Suppressor macrophage (primary cell): ENCODE measurements at places on chromosomes 12 and 14.

- DNase-seq, result peak; percentile 31
Observed at GRCh38 chr12:66453844-66454243, 151.6 kb downstream of the HELB start.

DNA sequence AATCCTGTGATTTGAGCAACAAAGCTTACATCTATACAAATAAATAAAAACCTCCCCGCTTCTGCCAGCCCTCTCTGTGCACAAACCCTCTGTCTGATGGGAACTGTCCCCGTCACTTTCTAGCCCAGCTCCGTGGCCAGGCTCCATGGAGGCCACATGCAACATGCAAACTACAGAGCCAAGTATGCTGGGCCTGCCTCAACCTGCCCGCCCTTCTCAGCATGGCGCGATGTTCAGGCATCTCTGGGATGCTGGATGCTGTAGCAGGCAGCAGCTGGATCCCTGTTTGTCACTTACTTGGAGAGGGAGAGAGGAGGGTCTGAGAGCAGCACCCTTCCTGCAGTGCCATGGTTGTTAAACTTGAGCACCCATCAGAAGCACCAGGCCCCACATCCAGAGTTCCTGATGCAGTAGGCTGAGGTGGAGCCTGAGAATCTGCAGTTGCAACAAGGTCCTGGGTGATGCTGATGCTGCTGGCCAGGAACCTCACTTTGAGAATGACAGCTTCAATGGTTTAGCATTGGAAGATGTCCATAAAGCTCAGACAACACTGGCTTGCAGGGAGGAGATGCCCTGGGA is 32.4 kb downstream of the CLMN start:
- no peak for DNase-seq

DNA sequence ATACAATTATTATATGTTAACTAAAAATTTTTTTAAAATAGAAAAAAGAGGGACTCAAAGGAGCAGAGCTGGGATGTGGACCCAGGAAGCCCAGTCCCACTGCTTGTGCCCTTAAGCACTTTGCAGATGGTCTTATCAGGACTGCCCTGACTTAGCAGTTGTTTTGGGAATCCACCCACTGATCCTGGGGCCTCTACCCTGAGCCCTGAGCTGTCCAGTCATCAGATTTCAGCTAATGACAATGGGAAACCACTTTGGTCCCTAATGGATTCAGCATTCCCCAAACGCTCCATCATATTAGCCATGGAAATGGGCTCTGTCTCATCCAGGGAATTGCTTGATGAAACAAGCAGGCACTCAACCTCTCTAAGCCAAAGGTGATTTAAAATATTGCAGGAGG is 22.5 kb upstream of the WSCD2 start:
- no peak for DNase-seq

DNA sequence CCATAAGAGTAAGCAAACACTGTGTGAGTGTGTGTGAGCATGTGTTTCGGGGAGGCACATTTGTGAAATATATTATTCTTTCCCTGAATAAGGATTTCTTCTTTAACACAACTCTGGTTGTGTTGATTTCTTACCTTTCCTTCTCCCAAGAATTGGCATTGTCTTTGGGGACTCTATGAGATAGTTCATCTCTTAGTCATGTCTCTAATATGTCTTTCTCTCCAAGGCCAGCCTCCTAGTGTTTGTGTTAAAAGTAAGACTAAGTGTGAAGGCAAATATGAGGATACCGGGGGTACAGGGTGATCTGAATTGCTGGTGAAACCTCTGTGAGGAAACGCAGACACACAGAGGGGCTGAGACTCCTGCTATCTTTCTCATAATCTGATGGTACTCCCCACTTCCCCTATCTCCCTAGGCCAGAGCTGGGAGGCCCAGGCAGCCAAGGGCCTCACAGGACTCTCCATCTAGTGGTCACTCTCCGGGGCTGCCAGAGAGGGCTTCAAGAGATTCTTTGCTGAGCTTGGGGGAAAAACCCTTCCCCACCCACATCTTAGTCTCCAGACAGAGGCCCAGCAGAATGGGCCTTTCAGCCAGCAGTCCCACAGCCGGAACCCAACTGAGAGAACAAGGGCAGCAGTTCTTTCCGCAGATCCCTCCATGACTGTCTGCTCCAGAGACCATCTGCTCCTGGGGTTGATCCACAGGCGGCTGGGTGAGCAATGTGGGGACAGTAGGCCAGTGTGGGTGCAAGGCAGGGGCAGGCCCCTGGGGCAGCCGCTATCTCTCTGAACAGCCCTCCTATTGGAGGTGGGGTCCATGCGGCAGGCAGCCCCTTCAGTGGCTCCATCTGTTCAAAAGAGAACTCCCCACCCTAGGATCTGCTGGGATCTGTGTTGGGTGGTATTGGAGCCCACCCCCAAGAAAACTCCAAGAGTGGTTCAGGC is 5.8 kb upstream of the HOXC12 start:
- DNase-seq, result peak; percentile 23

DNA sequence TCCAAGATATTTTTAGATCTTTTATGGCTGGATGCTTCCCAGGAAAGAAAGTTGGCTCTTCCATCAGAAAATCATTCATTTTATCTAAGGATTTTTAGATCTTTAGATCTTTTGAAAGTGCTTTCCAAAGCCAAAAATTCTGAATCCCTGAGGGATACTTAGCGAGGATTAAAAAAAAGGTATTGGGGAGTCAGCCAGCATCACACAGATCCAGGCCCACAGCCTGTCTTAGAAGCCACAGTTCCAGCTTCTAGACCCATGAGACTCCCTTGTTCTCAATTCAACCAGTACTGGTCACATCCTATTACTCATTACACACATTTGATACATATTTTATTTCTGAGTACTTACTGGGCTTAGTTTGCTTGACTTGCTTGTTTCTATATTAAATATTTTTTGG is 49.9 kb downstream of the TSPAN8 start:
- DNase-seq, result no peak

GRCh38 chr14:77158175-77158881 is 16.7 kb upstream of the ZDHHC22 start:
- no peak for DNase-seq

- DNase-seq, result peak; percentile 51
Observed at GRCh38 chr14:55070981-55071411, 19.5 kb downstream of the MAPK1IP1L start.

- DNase-seq, result peak; percentile 94
Observed at GRCh38 chr14:75307700-75308379, 29.2 kb downstream of the FOS start.

DNA sequence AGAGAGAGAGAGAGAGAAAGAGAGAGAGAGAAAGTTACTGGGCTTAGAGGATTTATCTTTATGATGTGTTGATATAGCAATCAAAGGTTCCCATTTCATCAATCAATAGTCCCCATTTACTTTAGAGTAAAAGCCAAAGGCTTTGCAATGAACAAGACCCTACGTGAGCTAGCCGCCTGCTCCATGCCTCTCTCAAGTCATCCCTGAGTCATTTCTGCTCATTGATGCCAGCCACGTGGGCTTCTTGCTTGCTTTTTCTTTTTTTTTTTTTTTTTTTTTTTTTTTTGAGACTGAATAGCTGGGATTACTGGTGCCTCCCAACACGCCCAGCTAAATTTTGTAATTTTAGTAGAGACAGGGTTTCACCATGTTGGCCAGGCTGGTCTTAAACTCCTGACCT is 70.9 kb downstream of the GPR135 start:
- DNase-seq, result no peak

- no peak for DNase-seq
Observed at GRCh38 chr12:67515679-67516340, 132.7 kb upstream of the DYRK2 start.

DNA sequence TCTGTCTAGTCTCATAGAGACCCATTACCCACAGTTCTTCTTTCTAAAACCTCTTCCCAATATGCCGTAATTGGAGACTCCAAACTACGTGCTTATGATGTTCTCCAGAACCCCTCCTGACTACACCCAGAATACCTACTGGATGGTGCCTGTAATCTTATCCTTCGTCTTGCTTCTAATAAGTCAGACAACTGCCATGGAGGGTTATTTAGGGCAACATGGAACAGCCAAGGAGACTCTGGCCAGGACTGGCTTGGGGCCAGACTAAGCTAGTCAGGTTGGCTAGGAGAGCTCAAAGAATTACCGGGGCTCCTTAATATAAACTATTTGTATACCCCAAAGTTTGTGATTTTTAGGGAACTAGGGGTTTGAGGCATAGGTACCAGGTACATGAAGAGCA is 6.8 kb downstream of the PFKM start:
- DNase-seq, result no peak

- no peak for DNase-seq
Observed at GRCh38 chr12:109153821-109154441, 37.5 kb downstream of the ACACB start.

- no peak for DNase-seq
Observed at GRCh38 chr12:121990692-121991603, 30.7 kb upstream of the BCL7A start.
